ENCODE measurements at places on chromosomes 16 and 17. TPM values are rescaled to one million over a fixed set of nuclear protein-coding genes. Genes with fewer than 3 reads are reported as not detected.

KCNH6 gene
- total RNA-seq, result not detected

ABCA8 gene
- 7.6 TPM for total RNA-seq

PYDC1 gene
- total RNA-seq, result not detected

SLC16A11 gene
- 0.11 TPM for total RNA-seq

KRT31 gene
- not detected for total RNA-seq

MPHOSPH6 gene
- 33.7 TPM for total RNA-seq

MYADML2 gene
- not detected for total RNA-seq

PRDM7 gene
- not detected for total RNA-seq
